NCI-H510A (cell line): ENCODE measurements at places on chromosomes 3 and 15.

- peak; percentile 71 for DNase-seq
These were observed 79.2 kb upstream of the ABHD17C start for GRCh38 chr15:80615783-80616391.

DNA sequence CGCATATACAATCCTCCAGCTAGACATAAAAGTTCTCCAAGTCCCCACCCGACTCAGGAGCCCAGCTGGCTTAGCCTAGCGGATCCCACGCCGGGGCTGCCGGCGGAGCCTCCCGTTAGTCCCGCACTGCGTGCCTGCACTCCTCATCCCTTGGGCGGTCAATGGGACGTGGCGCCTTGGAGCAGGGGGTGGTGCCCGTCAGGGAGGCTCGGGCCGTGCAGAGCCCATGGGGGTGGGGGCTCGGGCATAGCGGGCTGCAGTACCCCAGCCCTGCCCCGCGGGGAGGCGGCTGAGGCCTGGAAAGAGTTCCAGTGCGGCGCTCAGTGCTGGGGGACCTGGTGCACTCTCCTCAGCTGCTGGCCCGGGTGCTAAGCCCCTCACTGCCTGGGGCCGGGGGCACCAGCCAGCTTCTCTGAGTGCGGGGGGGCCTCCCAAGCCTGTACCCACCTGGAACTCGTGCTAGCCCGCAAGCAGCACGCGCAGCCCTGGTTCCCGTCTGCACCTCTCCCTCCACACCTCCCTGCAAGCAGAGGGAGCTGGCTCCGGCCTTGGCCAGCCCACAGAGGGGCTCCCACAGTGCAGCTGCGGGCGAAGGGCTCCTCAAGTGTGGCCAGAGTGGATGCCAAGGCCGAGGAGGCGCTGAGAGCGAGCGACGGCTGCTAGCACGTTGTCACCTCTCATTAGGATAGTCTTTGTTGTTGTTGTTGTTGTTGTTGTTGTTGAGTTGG, 12.2 kb upstream of the CCDC50 start:
- DNase-seq = no peak

GRCh38 chr3:152190636-152191183, 78.0 kb upstream of the MBNL1 start:
- DNase-seq = no peak

DNA sequence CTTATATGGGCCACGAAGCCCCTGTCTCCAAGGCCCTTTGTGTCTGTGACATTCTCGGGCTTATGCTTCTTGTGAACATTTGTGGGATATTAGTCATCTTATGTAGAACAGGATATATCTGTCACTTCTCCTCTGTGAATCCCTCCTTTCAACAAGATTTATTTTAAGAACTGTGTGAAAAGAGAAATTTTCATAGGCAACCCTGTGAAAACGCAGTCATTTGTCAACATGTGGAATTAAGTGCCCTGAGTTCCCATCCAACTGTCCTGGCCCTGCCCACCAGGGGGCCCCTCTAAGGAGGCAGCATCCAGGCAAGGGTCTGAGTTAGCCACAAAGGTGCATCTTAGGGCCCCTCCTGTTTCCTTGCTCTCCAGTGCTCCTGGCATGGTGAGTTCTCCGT, 76.8 kb upstream of the CHRNA7 start:
- no peak for DNase-seq
